SJCRH30 (cell line): ENCODE measurements at places on chromosomes 6 and 20. TPM values are rescaled to one million over a fixed set of nuclear protein-coding genes. Genes with fewer than 3 reads are reported as not detected.

DNA sequence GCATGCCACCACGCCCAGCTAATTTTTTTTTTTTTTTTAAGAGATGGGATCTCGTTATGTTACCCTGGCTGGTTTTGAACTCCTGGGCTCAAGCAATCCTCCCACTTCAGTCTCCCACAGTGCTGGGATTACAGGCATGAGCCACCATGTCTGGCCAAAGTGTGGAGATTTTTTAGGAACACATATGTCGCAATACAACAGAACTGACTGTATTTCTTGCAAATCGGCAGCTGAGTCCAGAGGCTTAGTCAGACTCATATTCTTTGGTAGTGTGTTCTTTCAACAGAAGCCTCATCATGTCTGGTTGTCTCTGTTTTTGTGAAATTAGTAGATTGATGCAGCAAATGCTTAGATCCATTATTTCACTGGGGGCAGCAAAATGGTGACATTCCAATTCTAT is 23.9 kb upstream of the CD164 start:
- DNase-seq: no peak

Gene ZNF391
- total RNA-seq: 0.08 and 0.18 TPM in 2 replicates

GRCh38 chr6:138346302-138347195 is 31.2 kb upstream of the SMIM28 start:
- DNase-seq: no peak

Gene SLC35F1
- total RNA-seq: 0.79 and 1.2 TPM in 2 replicates

DNA sequence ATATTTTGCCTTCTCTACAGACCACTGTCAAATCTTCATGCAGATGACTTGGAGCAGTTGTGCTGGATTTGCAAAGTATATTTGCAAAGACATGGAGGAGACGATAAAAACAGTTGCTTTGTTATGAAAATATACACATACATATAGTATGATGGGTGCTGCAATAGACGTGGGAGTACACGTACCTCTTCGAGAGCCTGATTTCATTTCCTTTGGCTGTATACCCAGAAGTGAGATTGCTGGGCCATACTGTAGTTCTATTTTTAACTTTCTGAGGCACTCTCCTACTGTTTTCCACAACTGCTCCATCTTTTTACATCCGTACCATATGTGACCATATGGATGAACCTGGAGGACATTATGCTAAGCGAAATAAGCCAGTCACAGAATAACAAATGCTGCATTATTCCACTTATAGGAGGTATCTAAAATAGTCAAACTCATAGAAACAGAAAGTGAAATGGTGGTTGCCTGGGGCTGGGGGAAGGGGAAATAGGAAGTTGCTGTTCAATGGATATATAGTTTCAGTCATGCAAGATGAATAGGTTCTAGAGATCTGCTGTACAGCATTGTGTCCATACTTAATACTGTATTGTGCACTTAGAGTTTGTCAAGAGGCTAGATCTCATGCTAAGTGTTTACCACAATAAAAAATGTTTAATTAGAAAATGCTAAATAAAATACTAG is 223.8 kb downstream of the HAO1 start:
- no peak for DNase-seq

Gene MRPS18B
- total RNA-seq: 48.8 and 51.6 TPM in 2 replicates

- no peak for DNase-seq
Observed at GRCh38 chr6:19655744-19656143, 181.4 kb upstream of the ID4 start.

DNA sequence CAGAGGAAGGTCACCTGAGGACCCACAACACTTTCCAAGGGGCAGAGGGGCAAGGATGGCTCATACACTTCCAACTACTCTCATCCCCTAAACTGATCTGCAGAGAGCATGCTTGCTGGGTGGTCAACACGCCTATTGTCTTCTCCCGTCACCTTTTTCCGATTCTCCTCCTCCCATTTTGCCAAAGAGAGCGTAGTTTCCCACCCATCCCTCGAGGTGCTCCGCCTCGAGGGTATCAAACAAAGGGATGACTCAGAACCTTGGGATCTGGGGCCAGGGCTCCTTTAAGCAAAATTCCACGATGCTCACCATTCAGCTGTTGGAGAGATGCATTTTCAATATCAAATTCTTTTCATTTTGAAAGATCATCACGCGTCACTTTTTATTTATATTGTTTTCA is 507.5 kb upstream of the SULF2 start:
- no peak for DNase-seq

DNA sequence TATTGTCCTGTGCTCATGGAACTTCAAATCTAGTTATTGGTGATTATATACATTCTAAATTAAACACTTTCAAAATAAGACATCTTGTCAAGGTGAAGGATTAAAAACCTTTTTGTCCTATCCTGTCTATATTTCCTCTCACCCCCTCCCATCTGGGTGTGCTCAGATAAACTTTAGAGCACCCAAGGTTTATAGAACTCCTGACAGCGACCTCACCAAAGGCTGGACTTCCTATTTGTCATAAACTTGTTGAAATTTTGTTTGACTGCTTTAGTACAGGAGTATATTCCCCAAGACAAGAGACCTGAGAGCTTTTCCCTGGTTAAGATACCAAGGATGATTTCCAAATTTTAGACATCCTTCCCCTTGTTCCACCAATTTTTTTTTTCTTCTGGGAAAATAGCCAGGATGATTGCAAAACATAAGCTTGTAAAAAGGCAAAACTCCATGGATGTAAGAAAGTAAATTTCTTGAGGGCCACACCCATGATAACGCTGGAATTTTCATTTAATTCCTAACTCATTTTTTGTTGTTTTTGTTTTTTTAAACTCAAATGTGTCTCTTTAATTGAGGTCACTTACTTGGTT is 33.0 kb downstream of the CARMIL1 start:
- no peak for DNase-seq

Gene MEI4
- not detected in 2 replicates for total RNA-seq

Gene MPIG6B
- total RNA-seq: 0.47 TPM in 1 of 2 replicates, not detected in the other

- DNase-seq: no peak
Observed at GRCh38 chr20:53579581-53580375, 13.9 kb downstream of the ZNF217 start.

GRCh38 chr6:160000280-160000704 is 31.4 kb downstream of the IGF2R start:
- DNase-seq: no peak

DNA sequence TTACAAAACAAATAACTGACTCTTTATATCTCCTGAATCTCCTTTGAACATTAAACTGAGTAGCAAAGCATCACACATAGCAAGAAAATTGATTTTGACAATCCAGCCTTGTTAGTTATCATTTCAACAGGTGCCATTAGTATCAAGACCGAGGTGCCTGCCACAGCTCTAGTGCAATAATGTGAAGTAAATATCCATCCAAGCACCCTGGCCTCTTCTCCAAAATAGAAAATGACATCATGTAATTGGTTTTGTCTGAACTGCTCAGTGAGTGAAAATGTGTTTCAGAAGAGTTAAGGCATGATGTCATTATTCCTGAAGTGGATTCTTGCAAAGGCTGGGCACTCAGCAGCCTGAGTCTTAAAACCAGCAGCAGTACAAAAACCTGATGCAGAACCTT is 341.4 kb downstream of the PLCB1 start:
- no peak for DNase-seq

Gene WFDC12
- not detected in 2 replicates for total RNA-seq

Gene HLA-DRB5
- not detected in 2 replicates for total RNA-seq

Gene GABRR1
- total RNA-seq: 0.26 and 0.30 TPM in 2 replicates

- DNase-seq: no peak
Observed at GRCh38 chr6:2842139-2842552, 483 bp upstream of the SERPINB1 start.

DNA sequence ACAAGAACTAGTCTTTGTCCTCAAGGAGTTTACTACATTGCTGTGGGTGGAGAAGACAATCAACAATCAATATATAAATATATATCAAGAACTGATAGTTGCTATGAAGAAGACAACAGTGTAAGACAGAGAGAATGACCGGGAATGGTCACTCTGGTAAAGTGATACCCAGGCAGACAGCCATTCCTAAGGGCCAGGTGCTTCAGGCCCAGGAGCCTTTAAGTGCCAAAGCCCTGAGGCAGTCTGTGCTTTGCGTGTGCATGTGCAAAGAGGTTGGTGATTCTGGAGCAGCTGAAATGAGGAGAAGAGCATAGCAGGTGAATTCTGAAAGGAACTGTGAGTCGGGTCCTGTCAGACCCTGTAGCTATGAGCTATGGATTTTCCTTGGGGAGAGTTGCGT is 154.2 kb downstream of the DOK5 start:
- no peak for DNase-seq

Gene EPPIN
- not detected in 2 replicates for total RNA-seq

Gene WFDC2
- total RNA-seq: 5.0 and 6.6 TPM in 2 replicates

DNA sequence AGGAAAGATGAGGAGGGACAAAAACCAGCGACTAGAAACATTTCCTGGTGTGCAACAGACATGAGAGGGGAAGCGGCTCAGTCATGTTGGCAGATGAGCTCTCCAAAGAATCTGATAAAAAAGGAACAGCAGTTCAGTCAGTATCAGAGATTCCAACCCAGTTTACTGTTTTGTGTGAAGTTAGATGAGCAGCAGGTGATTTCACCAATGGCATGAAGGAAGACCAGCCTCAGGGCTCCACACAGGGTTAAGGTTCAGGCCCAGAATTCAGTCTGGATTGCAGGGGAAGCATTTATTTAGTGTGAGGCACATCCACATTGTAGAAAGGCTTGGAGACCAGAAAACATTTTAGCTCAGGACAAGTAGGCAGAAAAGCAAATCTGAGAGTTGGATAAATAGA is 317.8 kb downstream of the C6orf118 start:
- DNase-seq: no peak

Gene OSTM1
- 35.2 and 39.3 TPM in 2 replicates for total RNA-seq

GRCh38 chr20:2230726-2231488 is 64.9 kb upstream of the TGM3 start:
- no peak for DNase-seq

GRCh38 chr6:37700620-37700973 is 2.9 kb upstream of the MDGA1 start:
- DNase-seq: no peak

GRCh38 chr6:44655412-44656342 is 268.2 kb downstream of the CDC5L start:
- DNase-seq: peak; percentile 98

- DNase-seq: no peak
Observed at GRCh38 chr6:6678811-6679210, 90.3 kb downstream of the LY86 start.

Gene SCRT2
- not detected in 2 replicates for total RNA-seq

Gene FAM209B
- 0.20 TPM in 1 of 2 replicates, not detected in the other for total RNA-seq

DNA sequence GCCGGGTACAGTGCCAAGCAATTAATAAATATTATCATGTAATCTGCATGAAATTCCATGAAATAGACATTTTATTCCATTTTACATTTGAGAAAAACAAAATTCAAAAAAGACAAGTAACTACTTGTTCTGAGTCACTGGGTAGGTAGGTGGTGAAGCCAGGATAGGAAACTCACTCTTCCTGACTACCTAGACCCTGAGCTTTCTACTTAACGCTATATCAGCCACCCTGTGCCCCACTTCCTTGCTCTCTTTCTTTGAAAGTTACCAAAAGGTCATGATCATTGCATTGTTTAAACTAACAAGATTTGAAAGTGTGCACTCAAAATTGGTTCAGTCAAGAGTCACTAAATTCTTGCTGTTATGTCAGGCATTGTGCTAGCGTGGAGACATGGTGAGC is 235.7 kb downstream of the CD83 start:
- DNase-seq: no peak

DNA sequence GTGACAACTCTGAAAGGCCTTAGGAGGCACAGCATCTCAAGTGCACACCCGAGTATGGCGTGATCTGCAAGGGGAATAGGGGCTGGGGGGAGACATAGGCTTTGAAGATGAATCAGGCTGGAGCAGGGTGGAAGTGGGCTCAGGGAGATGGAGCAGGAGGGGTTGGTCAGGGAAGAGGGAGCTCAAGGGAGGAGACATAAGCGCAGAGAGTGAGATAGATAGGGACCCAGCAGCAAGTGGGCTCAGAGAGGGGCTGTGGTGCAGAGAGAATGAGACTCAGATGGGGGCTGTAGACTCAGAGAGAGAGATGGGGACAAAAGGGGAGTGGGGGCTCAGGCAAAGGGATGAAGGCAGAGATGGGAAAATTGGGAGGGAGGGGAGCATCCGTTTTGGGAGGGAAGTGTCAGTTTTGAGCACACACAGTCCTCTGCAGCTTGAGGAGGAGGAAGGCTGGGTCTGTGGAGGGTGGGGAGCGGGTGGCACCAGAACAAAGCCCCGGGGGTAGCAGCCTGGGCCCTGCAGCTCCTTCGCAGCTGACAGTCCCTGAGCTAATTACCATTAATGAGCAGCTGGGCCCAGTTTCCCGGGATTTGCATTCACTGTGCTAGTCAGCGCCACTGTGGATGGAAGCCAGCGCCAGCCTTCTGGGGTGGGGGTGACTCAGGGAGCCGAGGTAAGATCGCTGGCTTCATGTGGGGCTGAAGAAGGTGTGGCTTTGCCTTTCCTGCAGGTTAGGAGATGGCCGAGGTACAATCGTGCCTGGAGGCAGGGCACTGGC is 18.7 kb downstream of the SRXN1 start:
- no peak for DNase-seq

- DNase-seq: peak; percentile 37
Observed at GRCh38 chr20:58921564-58921963, 59.5 kb upstream of the NELFCD start.
